GM03348 (cell line): ENCODE measurements at places on chromosomes 5 and 9.
A peak's percentile ranks its signal among the peaks of the same experiment; 100 is the strongest.

DNA sequence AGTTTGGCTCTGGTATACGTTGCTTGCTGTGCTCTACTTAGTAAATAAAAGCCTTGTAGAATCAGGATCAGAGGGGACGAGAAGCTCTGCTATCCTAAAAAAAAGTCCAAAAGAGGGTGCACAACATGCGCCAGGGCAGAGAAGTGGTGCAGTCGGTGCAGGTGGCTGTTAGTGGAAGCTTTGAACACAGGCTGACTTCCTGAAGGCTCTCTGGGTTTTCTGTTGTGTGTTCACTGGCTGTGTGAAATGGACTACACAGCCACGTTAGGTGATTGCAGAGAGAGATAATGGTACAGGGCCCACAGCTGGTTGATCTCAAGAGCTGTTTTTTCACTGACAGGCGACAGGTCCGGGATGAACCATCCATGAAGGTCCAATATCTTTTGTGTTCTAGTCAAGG, 167.4 kb downstream of the TMEM167A start:
- DNase-seq, result no peak

GRCh38 chr5:158529454-158529853, 570.3 kb downstream of the EBF1 start:
- no peak for DNase-seq

DNA sequence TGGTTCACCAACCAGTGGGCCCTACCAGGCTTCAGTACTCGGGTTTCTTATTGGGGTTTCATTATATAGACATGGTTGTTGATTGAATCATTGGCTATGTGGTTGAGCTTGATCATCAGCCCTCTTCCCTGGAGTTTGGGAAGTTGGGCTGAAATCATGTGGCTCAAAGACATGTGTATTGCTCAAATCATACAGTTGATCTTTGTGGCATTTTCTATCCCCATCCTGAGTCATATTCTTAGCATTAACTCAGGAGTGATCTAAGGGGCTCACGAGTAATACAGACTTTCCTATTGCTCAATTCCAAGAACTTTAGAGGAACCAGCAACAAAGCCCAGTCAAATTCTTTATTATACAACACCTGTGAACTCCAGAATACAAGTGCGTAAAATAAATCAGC, 66.2 kb downstream of the SMC5 start:
- peak; percentile 23 for DNase-seq

DNA sequence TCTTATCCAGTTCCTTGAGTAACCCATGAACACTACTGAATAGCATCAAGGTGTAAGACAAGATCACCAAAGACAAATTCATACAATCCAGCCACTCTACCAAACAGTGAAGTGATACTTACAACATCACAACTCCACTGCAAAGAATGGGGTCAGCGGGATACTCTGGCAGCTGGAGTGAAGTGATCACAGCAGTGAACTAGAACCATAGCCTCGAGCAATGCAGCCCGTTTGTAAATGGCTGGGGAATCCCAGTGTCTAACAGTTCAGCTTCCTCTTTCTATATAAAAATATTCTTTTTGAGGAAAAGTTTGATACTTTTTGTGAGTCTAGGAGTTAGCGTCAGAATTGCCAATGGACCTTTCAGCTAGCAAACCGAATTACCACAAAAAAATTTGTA, 515.2 kb downstream of the ZNF608 start:
- DNase-seq, result no peak

DNA sequence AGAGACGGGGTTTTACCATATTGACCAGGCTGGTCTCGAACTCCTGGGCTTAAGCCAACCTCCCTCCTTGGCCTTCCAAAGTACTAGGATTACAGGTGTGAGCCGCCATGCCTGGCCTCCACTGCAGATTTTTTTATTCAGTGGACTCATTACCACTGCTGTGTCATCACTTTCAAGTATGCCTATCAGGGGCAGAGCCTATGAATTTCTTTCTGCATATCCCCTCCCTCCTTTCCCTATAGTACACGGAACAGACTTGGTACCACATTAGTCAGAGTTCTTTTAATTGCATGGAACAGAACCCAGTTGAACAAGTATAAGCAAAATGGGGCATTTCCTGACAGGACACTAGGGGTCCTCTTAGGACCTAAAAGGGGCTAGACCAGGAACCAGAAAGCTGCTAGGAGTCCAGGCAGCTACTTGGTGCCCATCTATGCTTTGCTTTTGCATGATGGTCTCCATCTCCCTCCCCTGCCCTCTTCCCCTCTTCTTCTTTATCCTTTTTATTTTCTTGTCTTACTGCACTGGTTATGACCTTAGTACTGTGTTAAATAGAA, 5.8 kb downstream of the BSPRY start:
- no peak for DNase-seq

DNA sequence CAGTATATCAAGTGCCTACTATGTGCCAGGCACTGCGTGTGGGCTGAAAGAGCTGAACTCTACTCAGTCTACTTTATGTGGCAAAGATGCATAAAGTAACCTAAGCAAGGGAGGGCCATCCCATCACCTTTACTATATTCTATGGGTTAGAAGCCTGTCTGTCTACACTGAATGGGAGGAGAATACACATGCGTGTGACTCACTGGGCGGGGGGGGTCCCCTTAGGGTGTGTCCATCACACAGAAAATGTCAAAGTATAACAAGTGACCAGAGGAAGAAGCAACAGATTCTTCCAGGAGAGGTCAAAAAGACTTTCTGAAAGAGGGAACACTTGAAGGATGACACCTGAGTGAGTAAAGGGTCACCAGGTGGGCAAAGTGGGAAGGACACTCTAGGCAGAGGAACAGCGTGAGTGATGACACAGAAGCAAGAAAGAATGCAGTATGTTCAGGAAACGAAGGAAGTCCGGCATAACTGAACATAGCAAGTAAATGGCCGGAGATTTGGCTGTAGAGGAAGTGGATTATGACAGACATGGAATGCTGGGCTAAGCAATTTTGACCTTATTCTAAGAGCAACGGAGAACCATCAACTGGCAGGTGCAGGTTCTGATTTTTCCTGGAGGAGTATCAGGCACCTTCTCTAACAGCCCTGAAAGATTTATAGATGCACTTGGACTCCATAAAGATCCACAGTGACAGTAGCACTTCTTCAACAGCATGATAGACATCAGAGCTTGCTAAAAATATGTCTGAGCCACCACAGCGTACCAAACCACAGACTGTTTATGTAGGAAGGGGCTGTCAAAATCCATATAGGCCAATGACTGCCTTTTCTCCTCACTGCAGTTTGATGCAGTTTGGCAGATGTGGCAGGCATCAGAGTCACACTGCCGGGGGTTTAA, 8.0 kb upstream of the WHRN start:
- DNase-seq, result no peak

DNA sequence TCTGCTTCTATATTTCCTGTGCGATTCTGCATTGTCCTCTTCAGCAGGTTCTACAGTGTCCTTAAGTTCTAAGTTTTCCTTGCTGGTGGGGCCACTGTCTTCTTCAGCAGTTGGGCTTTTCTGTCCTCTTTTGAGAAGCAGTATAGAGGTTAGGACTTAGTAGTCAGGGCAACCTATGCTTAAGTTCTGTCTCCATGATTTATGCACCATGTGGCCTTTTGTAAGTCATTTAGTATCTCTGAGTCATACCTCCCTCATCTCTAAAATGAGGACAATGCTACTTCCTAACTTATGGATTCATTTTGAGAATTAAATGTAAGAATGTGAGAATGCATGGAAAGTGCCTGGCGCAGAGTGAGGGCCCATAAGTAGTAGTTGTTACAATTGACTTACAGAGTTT, 46.8 kb downstream of the GRIN3A start:
- DNase-seq, result no peak

DNA sequence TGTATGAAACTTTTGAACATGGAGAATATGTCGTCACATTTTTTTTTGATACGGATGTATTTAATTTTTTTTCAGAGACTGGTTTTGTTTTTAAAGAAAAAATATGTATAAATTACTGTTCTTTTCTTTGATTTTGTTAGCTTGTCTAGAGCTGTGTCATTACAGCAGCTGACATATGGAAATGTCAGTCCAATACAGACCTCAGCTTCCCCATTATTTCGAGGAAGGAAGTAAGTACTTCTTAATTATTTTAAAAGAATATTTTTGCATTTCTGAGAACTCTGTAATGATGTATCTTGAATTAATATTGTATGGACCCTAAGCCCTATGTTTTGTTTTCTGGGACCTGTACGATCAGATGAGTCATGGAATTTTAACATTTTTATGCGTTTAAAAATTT, 7.6 kb downstream of the TENT2 start:
- no peak for DNase-seq

- no peak for DNase-seq
Observed at GRCh38 chr9:132166599-132166998, 4.7 kb downstream of the NTNG2 start.

GRCh38 chr5:39423331-39423751, 1.4 kb downstream of the DAB2 start:
- DNase-seq, result no peak

DNA sequence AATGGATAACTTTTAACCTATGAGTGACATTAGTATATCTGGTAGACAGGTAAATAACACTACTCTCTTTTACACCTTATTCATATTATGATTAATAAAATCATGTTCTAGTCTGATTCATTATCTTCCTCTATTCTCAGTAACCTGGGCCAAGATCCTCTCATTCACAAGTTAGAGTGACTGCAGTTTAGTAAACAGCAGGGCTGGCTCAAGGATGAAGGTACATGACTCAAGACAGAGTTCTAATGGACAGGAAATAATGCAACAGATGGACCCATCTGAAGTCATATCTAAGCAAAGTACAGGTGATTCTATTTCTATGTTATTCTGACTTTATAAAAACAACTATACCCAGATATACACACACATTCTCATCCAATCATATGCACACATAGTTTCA, 582.5 kb upstream of the CDH18 start:
- DNase-seq, result no peak

- DNase-seq, result no peak
Observed at GRCh38 chr9:591292-591691, 250.2 kb upstream of the DMRT1 start.

DNA sequence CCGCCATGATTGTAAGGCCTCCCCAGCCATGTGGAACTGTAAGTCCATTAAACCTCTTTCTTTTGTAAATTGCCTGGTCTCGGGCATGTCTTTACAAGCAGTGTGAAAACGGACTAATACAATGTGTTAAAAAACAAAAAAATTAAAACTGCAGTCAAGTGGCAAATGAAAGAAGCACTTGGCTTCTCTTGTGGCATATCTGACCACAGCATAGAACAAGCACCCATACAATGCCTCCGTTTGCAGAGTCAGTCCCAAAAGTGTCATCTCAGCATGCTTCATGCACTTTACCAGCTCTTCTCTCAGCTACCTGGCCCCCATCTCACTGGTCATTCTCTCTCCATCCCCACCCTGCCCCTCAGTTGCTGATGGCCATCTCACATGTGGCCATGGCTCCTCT, 51.1 kb upstream of the DAPK1 start:
- no peak for DNase-seq

DNA sequence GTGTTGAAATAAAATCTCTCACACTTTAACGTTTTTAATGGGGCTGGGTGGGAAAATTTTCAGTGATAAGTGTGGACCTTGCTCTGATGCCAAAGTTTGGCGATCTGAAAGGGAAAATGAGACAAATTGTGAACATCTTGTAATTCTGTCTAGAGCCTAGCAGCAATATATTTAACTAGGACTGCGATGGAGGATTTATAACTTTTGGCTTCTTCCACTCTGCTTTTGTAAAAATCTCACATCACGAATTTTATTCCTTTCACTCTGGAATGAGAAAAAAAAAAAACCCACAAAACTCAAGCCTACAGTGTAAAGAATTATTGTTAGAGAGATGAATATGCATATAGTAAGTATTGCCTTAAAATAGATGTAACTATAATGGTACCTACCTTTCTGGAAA, 19.9 kb downstream of the CCNH start:
- peak; percentile 9 for DNase-seq

DNA sequence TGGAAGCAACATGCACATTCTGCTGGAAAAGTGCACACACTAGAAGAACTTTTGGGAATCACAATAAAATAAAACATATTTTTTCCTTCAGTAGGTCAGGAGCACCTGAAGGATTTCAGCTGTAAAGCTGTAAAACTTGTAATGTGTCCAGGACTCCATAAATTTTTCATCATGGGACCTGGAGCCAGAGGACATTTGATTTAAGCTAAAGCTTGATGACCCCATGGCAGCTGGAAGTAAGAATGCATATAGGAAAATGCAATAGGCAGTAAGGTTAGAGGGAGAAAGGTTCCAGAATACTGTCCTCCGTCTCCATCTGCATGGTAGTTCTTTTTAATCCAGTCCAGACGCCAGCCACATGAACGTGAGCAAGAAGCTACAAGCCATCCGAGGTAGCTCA, 166.0 kb downstream of the ADAMTSL1 start:
- DNase-seq, result no peak

GRCh38 chr5:124986667-124987066, 240.2 kb upstream of the ZNF608 start:
- no peak for DNase-seq

- DNase-seq, result no peak
Observed at GRCh38 chr5:1067141-1068121, 44.4 kb downstream of the SLC12A7 start.

DNA sequence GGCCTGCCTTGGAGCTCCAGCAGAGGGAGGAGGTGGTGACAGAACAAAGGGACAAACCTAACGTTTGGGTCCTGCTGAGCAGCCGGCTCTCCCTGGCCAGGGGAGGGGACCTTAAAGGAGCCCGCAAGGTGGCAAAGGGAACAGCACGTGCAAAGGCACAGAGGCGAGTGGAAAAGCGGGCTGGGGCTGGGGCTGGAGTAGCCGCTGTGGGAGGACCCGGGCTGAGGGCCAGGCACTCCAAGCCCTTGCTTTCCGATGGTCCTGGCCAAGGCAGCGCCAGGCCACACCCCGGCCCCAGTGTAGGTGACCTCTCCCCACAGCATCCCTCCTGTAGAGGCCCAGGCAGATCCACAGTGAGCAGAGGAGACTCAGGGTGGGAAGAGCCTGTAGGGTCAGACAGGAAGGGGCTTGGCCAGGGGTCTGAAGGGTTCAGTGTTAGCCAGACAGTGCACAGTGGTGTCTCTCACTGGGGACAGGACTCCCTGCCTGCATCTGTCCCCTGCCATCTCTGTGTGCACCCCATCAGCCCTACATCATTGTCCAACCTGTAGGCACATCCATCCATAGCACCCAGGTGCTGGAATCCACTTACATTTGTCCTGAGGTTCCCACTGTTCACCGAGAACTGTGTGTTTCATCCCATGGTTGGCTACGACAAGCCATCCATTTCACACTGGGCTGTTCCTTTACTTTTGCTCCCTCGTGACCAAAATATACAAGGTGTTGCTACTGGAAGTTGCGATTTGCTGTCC, 77.0 kb downstream of the NEK6 start:
- DNase-seq, result no peak

DNA sequence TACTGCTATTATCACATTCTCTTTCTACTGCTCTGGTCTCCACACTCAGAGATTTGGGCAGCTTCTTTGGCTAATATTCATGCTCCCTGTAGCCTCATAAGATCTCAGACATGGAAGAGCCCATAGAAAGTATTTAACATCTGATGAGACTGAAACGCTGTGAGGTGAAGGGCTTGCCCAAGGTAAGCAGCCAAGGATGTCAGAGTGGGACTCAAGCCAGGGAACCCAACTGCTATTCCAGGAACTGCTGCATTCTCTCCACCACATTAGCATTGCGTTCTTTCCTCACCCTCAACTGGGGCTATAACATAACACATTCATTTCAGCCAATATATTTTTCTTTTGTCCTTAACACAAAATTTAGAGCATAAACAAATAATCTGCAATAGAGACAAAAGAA, 3.8 kb downstream of the ADRB2 start:
- no peak for DNase-seq

GRCh38 chr9:19879062-19879461, 90.2 kb upstream of the SLC24A2 start:
- no peak for DNase-seq

- no peak for DNase-seq
Observed at GRCh38 chr5:38590838-38591522, 34.5 kb upstream of the LIFR start.
